ENCODE measurements at places on chromosomes 4 and X.

DNA sequence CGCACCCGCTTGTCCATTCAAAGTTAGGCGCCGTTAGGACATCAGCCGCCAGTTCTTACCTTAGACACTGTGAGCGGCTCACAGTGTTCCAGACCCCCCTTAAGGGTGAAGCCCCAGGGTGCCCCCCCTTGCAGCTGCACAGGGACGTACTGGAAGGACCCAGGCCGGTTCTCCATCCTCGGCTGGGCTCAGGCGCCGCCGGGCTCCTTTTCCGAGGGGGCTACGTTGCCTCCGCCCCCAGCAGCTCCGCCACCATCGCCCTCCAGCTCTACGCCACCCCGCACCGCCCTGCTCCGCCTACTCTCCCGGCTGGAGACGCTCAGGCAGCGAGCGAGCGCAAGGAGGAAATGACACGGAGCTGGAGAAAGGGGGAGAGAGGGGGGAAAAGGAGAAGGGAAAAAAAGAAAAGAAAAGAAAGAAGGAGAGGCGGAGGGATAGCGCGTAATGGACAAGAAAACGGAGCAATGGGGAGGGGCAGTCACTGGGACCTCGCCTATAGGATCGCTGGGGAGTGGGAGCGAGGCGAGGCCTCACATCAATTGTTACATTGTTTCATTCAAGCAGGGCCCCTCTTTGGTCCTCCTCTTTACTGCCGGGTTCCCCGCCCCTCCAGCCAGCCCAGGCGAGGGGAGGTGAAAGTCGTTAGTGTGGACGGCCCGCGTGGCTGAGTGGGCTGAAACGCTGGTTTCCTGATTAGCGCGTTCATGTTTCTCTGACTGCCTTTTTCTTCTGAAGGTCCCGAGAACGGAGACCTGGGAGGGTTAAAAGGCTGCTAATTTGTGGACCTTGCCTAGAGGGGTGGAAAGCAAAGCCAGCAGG lies at the start of gene SHROOM4:
Gene SHROOM4 (minus strand): TSS at position 352 of the 819 bp plus-strand sequence. CDS start 176 bp downstream, at position 176.
- DNase-seq, result no peak

- DNase-seq, result no peak
Observed at GRCh38 chr4:102022343-102022742, 231.8 kb downstream of the BANK1 start.

GRCh38 chr4:173057901-173058300 lies 110.7 kb upstream of the GALNT7 start:
- peak; percentile 74 for DNase-seq

- no peak for DNase-seq
Observed at GRCh38 chr4:164224871-164225270, 529.1 kb upstream of the SMIM31 start.

GRCh38 chr4:98641376-98641775 lies 17.0 kb downstream of the TSPAN5 start:
- DNase-seq, result no peak

DNA sequence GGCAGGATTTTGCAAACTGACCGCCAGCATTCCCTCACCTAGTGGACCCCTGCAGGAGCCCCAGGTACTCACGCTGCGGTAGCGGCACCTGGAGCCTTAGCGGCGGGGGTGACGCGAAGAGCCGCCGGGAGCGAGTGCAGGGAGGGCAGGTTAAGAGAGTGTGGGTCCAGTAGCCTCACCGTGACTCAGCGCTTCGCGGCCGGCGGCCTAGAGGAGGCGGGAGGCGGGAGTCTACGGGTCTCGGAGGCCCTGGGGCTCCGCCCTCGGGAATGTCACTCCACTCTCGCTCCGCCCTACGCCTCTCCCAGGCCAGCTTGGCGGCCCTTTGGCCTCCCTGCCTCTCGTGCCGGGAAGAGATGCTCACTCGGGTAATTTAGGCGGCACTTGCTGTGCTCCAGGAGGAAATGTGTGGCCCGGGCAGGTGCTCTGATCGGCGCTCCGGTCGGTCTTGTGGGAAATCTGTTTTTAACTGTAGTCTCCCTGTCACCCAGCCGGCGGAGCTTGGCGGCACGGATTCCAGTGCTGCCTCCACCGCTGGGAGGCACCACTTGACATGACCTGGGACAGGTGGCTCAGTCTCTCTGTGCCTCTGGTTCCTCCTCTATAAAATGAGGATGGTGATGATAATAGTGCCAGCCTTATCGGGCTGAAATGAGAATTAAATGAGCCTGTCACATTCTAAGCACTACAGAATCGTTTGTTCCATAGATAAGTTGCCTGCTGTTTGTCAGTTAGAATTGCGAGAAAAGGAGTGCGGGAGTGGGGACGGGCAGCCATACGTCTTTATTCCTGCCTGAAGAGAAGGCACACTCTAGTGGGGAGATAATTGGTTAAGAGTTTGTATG lies at the start of gene PIR:
Gene PIR (minus strand): TSS at position 216 of the 845 bp plus-strand sequence. CDS start 2,076 bp downstream, outside the sequence.
- DNase-seq, result peak; percentile 71

DNA sequence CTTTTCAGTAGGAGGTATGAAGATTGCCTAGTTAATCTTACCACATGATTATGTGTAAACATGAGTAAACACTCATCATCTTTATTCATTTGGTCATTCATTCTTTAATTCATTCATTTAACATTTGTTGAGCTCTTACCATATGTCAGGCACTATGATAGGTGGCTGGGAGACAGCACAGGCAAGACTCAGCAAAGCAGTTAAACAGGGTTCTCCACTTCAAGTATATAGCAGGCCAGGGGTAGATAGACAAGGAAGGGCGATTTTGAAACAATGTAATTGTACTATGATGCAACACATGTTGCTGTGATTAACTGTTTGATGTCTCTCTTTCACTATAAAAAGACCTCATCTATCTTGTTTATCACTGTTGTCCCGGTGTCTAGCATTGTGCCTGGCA lies 84.3 kb upstream of the GPR101 start:
- no peak for DNase-seq

- DNase-seq, result no peak
Observed at GRCh38 chr4:156322592-156322991, 368.9 kb upstream of the CTSO start.

- no peak for DNase-seq
Observed at GRCh38 chr4:2341261-2341841, 77.1 kb downstream of the ZFYVE28 start.

GRCh38 chr4:155907556-155907955 lies 4.1 kb downstream of the TDO2 start:
- no peak for DNase-seq

DNA sequence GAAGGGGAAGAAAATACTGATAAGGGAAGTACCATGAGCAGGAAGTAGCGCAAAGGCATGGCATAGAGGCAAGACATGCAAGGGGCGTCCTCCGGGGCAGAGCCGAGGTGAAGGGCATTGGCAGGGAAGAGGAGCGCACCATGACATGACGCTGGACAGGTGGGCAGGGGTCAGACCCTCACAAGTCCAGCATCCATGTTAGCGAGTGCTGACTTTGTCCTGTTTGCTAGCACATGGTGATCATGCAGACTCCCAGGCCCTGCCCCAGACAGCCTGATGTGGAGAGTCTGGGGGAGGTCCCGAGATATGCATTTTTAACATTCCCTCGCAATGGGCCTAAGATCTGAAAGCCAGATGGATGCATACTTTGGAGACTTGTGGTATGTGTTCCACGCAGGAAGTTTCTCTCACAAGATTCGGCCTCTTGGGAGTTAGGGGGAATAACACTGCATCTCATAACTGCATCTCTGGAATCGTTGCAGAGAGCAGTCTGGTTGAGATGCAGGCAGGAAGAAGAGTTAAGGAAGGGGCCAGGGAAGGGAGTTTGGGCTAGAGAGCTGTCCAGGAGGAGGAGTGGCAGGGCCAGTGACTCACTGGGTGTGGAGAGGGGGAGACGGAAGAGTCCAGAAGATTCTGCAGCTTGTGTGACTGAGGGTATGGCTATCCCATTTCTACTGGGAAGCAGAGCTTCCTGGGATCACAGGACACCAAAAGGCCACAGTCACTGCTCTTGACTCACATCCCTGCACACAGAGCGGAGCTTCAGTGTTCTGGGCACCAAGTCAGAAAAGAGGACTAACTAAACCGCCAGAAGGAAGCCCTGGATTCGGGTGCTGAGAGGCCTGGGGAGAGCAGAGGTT lies 59.7 kb downstream of the FAM184B start:
- DNase-seq, result no peak

GRCh38 chr4:89837385-89837992 lies 528 bp upstream of the SNCA start:
- DNase-seq, result peak; percentile 45

DNA sequence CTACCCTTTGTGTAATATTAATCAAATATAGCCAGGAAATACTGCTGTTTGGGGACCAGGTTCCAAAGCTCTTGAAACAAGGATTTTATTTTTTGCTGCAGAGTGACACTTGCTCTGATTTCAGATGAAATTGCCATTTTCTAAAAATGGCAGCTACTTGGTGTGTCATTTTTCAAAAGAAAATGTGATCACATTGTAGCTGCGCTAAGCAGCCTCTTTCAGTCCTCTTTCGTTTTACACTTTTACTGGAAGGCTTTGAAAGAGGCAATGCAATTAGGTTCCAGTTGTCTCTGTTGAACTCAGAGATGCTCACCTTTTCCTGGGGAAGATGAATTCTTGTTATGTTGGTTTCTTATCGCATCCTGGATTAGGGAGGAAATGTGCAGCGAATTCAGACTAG lies 85.1 kb downstream of the CT47B1 start:
- no peak for DNase-seq

- no peak for DNase-seq
Observed at GRCh38 chr4:145566768-145567167, 52.4 kb upstream of the MMAA start.
